T1000 (cell line): ENCODE measurements at places on chromosomes 7 and 10.

- no peak for DNase-seq
These were observed 28.9 kb upstream of the EZH2 start for GRCh38 chr7:148912758-148913541.

DNA sequence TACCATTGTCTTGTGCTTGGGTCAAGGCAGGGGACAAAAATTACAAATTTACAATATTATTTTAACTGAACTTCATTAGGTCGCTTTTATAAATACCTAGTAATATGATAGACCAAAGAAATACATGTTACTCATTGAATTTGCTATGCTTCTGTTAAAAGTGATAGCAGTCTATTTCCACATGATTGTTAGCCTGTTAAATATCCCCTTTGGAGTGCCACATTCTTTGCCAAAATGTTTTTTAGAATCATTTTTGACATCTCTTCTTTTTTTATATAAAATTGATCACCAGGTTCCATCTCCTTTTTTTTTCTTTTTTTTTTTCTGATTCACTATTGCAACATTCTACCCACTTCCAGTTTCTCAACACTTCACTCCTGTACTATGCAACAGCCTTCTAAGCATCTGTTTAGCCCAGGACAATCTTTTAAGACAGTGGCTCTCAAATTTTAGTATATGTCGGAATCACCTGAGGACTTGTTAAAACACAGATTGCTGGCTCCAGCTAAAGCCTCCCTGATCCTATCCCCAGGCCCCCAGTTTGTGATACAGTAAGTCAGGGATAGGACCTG lies 16.4 kb upstream of the NDUFA5 start:
- DNase-seq: no peak

GRCh38 chr10:30510184-30510931 lies 76.4 kb downstream of the MAP3K8 start:
- DNase-seq: peak; percentile 64

DNA sequence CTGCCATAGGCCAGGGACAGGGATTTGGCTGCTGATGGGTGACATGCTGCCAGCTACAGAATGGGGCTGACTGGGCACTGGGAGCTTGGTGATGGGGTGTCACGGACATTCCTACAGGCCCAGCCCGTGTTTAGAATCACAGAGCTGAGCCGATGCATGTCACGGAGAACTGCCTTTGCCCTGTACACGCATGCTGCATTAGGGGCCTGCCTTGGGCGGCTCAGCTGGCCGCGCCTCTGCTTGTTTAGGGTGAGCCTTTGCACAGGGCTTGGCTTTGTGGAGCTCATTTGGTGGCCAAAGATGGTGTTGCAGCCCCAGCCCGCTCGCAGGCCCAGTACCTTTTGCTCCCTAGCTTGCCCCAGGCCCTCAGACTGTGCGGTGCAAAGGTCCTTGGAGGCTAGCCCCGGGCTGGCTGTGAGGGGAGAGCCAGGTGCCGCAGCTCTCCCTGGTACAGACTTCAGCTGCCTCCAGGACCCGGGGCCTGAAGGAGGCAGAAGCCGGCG lies 108.4 kb upstream of the BTBD16 start:
- DNase-seq: no peak

- DNase-seq: no peak
These were observed 343 bp upstream of the C10orf71 start for GRCh38 chr10:49298671-49298982.
